ENCODE measurements at places on chromosomes 2 and 18.
A peak's percentile ranks its signal among the peaks of the same experiment; 100 is the strongest.

DNA sequence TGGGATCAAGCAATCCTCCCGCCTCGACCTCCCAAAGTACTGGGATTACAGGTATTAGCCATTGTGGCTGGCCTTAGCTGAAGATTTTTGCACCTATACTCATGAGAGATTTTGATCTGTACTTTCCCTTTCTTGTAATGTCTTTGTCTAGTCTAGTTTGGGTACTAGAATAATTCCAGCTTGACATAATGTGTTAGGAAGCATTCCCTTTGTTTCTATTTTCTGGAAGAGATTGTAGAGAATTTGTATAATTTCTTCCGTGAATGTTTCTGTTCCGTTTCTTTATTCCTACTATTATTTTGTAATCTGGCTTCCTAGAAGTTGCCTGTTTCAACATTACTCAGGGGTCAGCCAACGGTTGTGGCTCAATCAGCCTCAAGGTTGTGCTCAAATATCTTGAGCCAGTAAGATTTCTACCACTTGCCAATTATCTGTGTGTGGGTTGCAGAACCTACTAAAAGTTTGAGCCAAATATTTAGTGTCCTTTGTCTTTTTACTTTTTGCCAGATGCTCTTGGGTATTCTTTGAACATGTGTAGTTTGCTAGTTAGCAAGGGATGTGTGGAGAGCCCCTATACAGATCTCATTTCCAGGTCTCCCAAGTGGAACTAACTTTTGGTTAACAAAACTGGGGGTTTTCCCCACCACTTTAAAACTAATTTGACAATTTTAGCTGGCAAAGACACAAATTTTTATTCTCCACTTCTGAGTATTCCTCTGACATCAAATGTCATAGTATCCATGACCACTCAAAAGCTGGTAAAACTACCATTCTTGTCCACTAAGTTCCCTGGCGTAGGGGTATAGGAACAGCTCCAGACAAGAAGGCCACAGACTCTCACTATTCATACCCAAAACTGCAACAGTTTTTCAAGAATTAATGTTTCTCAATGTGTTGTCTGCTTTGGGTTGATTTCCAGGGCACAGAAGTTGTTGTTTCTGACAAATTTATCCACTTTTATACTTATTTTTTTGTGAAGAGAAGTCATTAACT is 42.8 kb upstream of the BAZ2B start:
- no peak for DNase-seq

DNA sequence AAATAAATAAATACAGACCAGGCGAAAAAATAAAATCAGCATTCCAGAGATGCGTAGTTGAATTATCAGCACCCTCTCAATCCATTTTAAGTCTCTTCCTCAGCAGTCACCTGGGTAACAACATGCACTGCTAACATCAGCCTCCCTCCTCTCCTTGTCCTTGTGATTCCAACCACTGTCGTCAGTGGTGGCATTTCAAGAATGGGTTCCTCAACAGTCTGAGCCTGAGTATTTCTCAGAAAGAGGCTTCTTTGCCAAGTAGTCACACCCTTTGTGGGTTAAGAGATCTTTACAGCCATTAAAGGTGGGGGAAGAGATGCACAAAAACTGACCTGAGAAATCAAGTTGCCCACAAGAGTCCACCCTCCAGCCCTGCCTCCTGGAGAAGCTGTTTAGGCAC is 39.0 kb downstream of the NOL10 start:
- no peak for DNase-seq

DNA sequence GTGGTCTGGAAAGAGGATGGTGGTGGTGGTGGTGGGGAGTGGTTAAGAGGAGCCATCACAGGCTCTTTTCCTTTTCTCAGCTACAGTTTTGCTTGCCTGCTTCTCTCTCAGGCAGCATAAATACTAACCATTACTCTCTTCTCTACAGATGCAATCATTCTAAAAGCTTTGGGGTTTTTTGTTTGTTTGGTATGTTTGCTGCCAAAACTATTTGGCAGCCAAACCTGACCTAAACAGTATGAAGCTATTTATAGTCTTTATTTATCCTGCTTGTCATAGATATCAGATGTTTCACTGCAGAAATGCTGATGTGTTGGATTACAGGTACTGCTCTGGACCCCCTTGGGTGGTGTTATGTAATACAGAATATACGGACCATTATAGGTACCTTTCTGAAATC is 15.3 kb downstream of the SIX3 start:
- no peak for DNase-seq

DNA sequence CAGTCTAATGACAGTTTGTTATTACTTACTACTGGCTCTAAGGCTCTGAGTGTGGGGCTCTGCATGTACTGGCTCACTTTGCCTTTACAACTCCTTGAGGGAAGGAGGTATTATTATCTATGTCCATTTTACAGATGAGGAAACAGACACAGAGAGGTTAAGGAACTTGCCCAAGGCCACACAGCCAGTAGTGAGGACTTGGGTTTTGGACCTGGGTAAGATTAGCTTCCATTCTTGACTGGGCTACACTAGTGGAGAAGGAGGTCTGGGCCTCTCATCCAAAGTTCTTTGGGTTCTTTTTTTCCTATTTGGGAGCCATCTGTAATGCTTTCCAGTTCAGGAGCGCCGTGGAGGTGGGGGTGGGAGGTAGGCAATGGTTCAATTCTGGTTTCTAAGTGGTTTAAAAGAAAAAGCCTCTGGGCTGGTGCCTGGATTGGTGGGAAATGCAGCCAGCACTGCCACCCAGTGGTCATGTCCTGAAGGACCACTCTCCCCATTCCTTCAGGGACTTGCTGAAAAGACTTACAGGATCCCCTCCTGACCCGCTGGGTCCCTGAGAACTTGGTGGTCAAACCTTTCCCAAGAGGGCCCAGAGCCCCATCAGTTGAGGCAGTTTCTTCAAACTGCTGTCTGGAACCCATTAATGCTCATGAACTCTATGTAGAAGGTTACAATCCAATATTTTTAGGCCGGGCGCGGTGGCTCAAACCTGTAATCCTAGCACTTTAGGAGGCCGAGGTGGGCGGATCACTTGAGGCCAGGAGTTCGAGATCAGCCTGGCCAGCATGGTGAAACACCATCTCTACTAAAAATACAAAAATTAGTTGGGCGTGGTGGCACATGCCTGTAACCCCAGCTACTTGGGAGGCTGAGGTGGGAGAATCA is 38.6 kb upstream of the NOTO start:
- DNase-seq: peak; percentile 53

- no peak for DNase-seq
Observed at GRCh38 chr2:105848367-105848766, 103.7 kb downstream of the NCK2 start.
